ENCODE measurements at places on chromosomes 2 and 18. TPM values are rescaled to one million over a fixed set of nuclear protein-coding genes. Genes with fewer than 3 reads are reported as not detected.

HOXD1 gene
- total RNA-seq: 0.26 TPM

SERPINE2 gene
- 139 TPM for total RNA-seq

REG3A gene
- not detected for total RNA-seq

STPG4 gene
- total RNA-seq: not detected

KIF1A gene
- total RNA-seq: 0.71 TPM
